Stimulated activated CD4-positive, alpha-beta T cell treated with anti-CD3 and anti-CD28 coated beads, Interleukin-1b, Interleukin-23, amount 100 ng/mL, for 24 hours (primary cell): ENCODE measurements at places on chromosomes 7 and 10.

- no peak for DNase-seq
These were observed 325.8 kb upstream of the MGMT start for GRCh38 chr10:129140921-129141885.

- DNase-seq = no peak
These were observed 57.2 kb upstream of the BET1 start for GRCh38 chr7:94061326-94061725.

DNA sequence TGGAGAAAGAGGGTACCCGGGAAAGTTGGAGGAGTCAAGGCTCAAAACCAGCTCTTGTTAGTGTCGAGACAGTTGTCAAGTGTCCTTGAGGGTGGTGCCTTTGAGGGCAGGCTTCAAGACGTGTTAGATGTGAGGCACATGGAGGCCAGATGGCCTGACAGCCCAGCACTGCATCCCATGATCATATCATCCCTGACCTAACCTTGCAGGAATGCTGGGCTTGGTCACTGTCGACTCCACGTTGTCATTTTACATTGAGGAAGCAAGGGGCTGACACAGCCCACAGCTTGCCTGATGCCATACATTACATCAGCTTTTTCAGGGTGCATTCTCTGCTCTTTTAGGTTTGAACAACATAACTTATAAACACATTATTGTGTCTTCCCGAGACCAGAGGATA is 114.1 kb downstream of the ABCA13 start:
- DNase-seq = no peak

DNA sequence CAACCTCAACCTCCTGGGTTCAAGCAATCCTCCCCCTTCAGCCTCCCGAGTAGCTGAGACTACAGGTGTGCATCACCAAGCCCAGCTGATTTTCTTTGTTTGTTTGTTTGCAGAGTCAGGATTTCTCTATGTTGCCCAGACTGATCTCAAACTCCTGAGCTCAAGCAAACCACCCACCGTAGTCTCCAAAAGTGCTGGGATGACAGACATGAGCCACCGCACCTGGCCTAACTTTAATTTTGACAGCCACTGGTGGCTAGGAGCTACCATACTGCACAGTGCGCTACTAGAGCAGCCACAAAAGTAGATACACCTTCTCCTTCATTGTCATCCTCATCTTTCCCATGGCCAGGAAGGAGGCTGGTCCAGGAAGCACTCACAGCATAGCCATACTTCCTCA is 31.2 kb upstream of the GATA3 start:
- DNase-seq = no peak

- DNase-seq = no peak
These were observed 330.4 kb upstream of the SEMA3A start for GRCh38 chr7:84524714-84525694.

- no peak for DNase-seq
These were observed 544 bp downstream of the GPRIN2 start for GRCh38 chr10:46555713-46556514.

DNA sequence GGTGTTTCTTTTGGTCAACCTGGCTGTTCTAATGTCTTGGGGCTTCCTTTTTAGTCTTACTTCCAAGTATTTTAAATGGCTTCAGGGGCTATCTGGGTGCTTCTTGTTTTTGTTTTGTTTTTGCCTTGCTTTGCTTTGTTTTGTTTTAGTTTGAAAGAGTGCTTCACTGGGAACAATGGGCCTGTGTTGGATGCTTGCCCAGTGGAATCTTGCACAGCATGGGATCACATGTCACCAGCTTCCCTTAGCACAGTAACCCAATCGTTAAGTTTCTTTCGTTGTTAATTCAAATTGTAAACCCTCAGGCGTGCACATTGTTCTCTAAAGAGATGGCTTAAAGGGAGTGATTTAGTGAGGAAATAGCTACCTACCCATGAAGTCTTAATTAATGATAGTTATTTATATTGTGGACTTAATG is 8.9 kb downstream of the COL17A1 start:
- no peak for DNase-seq

- DNase-seq = no peak
These were observed 56.4 kb upstream of the MXI1 start for GRCh38 chr10:110150981-110151380.

- DNase-seq = peak; percentile 90
These were observed 6.3 kb upstream of the ZNF736 start for GRCh38 chr7:64307254-64308015.

DNA sequence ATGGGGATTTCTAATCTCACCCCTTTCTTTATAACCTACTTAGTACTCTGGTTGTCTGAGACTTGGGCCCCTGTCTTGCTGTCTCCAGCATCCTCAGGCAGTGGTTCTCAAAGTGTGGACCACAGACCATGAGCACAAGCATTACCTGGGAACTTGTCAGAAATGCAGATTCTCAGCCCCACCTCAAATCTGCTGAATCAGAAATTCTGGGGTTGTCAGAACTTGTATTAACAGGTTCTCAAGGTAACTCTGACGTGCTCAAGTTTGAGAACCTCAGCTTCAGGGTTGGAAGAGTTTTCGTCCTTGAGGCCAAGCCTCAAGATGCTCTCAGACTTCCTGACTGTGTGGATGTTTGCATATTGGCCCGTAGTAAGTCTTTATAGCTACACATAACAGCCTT is 97.4 kb downstream of the REEP3 start:
- no peak for DNase-seq

DNA sequence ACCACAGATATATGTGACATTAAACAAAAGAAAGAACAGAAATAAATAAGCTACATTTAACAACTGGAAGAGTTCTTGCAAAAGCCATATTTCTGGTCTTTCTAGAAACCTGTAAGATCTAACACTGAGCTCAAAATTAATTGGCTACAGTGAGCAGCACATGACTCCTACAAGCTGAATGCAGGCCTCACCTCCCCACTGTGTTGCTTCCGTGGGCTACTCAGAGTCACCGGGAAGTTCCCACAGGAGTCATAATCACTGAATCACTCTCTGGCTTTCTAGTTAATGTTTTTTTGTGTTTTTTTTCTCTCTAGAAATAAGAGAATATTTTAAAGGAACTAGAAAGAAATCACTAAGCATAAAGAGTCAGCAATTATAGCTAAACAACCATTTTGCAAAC is 10.2 kb upstream of the MRPS24 start:
- no peak for DNase-seq

DNA sequence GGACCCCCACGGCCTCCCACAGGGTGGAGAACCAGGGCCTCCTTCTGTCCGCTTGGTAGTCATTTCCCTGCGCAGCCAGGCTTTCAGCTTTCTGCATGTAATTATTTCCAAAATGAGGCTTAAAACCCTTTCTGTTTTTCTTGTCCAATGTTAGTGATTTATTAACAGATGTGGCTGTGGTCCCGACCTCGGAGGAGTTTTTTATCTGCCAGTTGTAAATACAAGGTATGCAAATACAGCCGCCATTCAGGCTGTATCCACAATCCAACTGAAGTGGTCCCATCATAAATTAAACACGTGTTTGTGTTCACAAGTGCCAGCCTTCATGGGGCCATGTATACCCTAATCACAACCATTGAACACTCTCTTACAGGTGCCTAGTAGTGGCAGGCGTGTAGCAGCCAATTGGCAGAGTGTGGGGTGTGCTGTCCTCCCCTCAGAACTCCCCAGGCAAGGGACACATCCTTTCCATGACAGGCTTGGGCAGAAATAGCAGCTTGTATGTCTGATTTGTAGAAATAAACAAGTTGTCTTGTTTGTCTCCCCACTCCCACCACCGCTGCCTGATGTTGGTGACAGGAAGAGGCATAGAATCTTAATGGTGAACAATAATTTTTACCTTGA is 251.3 kb upstream of the MKI67 start:
- DNase-seq = no peak

DNA sequence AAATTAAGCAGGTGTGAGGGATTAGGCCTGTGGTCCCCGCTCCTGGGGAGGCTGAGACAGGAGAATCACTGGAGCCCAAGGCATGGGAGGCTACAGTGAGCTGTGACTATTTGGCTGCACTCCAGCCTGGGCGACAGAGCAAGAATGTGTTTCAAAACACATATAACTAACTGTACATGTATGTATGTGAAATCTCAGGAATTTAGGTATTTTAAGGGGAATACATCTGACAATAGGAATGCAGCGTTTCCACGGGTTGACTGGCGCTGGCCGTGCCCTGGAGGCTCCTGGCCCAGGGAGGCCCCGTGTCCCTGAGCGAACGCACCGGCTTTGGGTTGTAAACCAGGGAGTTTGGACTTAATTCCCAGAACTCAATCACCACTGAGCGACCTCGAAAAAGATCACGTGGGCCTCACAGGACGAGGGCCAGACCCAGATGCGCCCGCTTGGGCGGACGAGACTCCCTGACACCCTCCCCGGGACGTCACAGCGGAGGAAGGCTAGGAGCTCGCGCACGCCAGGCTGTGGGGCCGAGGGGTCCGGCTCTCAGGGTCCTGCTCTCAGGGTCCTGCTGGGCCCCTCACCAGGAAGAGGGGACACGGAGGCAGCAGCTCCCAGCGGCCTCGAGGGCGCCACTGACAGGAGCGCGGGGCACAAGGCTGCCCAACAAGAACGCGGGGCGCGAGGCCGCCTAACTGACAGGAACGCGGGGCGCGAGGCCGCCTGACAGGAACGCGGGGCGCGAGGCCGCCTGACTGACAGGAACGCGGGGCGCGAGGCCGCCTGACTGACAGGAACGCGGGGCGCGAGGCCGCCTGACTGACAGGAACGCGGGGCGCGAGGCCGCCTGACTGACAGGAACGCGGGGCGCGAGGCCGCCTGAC is 18.4 kb downstream of the PTPRN2 start:
- no peak for DNase-seq
